ENCODE measurements at places on chromosomes 4 and X.
A peak's percentile ranks its signal among the peaks of the same experiment; 100 is the strongest.

DNA sequence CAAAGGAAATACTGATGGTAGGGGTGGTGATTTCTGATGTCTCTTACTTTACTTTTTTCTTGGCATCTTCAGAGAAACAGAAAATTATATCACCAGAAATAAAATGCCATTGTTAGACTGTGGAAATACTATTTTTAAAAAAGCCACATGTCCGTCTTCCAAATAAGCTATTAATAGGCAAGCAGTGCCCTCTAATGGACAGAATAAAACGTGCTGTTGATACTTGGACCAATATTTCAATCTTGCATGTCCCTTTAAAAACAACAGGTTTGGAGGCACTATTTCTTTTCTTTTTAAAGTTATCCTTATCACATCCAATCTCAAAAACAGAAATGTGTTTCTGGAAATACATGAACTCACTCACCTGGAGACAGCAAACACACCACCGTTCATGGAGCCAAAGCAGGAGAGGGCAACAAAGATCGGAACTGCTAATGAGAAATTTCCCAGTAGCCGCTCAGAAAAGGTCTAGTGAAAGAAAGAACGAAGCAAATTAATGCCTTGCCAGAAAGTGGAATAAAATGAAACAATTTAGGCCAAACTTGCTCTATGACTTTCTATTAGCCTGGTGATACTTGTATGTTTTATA, 59.2 kb downstream of the SLC7A11 start:
- DNase-seq, result peak; percentile 62

- no peak for DNase-seq
These were observed 98.5 kb upstream of the FAM9C start for GRCh38 chrX:13142891-13143290.

- DNase-seq, result no peak
These were observed 299.9 kb upstream of the SFRP2 start for GRCh38 chr4:154088741-154089140.

GRCh38 chr4:169278624-169279023, 7.9 kb upstream of the SH3RF1 start:
- no peak for DNase-seq

DNA sequence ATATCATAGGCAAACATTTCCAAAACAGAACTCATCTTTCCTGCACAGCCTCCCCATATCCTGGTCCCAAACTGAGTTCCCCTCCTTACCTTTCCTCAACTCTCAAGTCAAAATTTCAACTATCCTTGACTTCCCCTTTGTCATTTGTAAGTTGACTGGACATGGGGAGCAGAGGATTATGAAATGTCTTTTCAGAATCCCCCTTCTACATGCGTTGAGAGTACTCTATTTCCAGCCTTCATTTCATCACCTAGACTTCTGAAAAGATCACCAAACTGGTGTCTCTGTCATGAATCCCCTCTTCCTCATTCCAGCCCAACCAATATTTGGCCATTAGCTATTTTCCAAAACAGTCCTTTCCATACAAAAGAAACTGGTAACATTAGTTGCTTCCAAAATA, 95.2 kb downstream of the SYNPO2 start:
- DNase-seq, result no peak

GRCh38 chr4:80471756-80472155, 136.2 kb downstream of the CFAP299 start:
- no peak for DNase-seq

DNA sequence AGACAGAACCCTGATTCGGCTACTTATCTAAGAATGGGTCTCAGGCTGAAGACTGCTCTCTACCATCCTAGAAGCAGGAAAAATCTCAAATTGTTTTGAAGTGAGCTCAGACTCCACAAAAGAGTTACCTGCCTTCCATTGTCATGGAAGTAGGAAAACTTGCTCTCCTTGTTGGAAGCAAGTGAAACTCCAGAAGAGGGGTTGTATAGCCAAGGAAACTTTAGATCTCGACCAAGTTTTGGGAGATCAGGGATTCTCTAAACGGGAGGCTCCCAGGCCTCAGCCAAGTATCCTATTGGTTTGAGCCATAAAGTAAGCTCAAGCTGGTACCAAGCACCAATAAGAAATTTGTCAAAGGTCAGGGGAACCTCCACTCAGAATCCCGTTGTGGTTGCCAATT, 9.2 kb upstream of the FHDC1 start:
- DNase-seq, result no peak

GRCh38 chr4:121726642-121727268, 30.0 kb upstream of the ANXA5 start:
- peak; percentile 66 for DNase-seq

GRCh38 chrX:66002824-66003680, 36.8 kb downstream of the VSIG4 start:
- no peak for DNase-seq

DNA sequence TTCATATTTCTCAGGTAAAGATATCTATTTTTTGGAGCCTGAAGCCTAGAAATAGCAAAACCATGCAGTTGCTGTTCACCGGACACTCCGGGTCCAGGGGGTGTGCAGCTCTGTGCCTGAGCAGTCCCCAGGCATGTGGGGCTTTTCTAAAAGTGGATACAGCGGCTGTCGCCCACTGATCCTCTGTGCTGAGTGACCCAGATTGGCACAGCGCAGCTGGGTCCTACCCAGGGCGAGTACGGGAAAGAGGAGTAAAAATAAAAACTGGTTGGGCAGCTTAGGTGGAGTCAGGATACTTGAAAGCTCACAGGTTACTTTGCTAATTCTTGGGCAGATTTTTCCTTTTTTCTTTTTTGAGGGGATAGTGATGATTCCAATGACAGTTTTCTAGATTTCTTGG, 118.8 kb downstream of the UCHL1 start:
- no peak for DNase-seq

DNA sequence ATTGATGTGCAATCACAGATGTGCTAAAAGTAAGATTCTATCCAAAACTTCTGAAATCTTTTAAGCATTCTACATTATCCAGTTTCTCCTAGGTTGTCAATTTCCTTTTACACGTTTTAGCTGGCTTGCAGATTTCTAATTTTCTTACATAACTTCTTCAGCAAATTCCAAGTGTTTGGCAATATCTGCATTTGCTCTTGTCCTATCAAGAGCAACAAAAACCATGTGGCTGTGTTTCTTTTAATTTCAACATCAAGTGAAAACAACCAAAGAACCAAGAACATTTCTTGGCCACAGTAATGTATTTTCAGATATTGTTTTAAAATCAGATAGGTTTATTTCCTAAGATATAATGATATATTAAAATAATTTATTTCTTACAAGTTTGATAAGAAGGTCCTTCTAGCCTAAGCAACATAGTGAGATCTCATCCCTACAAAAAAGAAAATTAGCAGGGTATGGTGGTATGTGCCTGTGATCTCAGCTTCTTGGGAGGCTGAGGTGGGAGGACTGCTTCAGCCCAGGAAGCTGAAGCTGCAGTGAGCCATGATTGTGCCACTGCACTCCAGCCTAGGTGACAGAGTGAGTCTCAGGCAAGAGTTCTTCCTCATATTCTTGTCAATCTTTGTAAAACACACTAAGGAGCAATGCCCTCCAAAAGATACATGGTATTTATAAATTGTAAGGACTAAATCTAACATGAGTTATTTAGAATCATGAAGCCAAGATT, 131.4 kb upstream of the NAP1L5 start:
- DNase-seq, result no peak

- no peak for DNase-seq
These were observed 62.9 kb downstream of the MID1IP1 start for GRCh38 chrX:38864165-38864564.

GRCh38 chrX:136067966-136068365, 79.4 kb upstream of the FHL1 start:
- no peak for DNase-seq

DNA sequence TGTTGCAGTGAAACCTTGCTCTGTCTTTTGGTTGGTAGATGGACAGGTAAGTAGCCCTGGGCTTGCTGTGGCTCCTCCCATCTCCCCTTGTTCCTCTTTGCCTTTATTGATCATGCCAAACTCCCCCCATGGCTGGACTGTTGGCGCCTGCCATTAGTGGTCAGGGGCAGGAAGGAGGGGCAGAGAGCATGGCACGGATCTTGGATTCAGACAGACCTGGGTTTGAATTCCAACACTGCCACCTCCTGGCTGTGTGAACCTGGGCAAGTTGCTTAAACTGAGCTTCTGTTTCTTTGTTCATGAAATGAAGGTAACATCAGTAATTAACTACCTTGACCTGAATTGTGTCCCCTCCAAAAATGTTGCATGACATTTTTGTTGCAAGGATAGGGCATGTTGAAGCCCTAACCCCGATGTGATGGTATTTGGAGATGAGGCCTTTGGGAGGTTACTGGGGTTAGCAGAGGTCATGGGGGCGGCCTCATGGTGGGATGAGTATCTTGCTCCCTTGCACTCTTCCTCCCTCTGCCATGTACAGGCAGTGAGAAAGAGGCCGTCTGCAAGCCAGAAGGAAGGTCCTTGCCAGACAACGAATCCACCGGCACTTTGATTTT, 6.0 kb downstream of the SLC2A9 start:
- peak; percentile 73 for DNase-seq

- DNase-seq, result peak; percentile 73
These were observed 22.8 kb upstream of the PDE6B start for GRCh38 chr4:602559-602942.

GRCh38 chr4:48767055-48767929, 12.8 kb downstream of the FRYL start:
- DNase-seq, result peak; percentile 11

- no peak for DNase-seq
These were observed 79.7 kb downstream of the KIT start for GRCh38 chr4:54737421-54737820.

DNA sequence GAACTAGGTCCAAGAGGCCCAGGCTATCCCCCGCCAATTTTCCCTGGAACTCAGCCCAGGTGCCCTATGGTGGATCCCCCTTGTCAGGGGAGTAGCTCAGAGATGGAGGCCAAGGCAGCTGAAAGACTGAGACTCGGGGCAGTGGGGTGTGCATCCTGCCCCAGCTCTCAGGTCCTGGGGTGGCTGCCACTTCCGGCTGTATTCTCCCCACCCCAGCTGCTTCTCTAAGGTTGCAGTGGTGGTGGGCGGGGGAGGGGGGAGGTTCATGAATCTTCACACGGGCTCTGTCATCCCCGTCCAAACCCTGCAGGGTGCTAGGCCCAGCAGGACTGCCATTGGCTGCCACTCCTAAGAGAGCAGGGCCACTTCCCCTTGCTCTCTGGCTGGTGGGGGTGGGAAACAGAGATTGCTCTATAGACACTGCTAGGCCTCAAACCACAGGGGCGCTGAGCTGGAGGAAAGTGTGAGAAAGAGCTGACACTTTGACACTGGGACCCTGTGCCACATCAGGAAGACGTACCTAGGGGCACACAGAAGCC, 1.5 kb downstream of the SASH3 start:
- no peak for DNase-seq

DNA sequence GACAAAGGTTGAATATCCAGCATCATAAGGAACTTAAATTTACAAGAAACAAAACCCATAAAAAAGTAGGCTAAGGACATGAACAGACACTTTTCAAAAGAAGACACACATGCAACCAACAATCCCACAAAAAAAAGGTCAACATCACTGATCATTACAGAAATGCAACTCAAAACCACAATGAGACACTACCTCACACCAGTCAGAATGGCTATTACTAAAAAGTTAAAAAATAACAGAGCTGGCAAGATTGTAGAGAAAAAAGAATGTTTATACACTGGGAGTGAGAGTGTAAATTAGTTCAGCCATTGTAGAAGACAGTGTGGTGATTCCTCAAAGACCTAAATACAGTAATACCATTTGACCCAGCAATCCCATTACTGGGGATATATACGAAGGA, 474.7 kb downstream of the TRIML1 start:
- no peak for DNase-seq

DNA sequence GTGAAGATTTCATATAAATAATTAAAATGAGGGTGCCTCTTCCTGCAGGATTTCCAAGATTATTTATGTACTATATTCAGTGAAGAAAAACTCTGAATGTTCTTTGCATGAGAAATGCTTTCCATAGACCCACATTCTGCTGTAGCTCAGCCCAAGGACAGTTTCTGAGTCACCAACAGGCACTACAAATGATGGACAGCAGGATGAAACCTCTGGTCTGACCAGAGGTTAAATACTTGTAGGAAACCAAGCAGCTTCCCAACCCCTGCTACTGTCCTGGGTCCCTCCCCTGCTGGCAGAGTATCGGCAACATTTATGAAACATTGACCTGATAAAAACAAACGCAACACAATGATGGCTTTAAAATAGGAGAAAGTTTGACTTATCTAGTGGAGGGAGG, 73.1 kb downstream of the CXXC4 start:
- DNase-seq, result no peak

DNA sequence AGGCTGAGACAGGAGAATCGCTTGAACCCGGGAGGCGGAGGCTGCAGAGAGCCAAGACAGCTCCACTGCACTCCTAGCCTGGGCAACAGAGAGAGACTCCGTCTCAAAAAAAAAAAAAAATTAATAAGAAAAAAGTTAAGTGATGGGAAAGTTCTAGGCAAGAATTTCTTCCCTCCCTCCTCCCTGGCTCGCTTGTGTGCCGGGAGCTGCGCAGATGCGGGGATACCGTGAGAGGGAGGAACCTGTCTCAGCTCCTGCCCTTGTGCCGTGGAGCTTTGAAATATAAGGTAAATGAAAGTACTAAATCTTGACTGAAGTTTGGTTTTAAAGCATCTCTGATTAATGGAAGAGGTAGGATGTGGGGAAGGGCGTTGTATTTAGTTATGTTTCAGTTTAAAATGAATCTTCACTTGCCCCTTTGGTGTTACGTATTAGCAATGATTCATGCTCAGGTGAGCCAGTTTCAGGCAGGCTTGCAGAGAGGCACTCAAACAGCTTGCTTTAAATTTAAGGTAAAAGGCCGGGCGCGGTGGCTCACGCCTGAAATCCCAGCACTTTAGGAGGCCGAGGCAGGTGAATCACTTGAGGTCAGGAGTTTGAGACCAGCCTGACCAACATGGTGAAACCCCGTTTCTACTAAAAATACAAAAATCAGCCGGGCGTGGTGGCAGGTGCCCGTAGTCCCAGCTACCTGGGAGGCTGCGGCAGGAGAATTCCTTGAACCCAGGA, 1.4 kb upstream of the UFSP2 start:
- DNase-seq, result no peak

DNA sequence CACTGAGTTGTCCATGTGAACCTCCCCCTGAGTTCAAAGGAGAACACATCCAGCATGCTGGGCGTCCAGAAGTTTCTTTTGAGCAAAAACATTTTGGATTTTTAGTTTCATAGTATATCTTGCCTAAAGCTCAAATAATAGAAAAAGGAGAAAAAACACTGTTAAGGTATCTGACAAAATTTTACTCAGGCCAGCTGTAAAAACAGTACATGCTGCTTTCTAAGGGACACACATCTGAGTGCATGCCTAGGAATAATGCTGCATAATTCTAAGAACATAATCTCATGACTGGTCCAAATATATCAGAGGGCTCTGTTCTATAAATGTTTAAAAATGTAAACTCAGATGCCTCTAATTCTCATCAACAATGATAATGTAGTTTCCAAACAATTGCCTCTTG, 561.3 kb upstream of the INTU start:
- DNase-seq, result no peak

GRCh38 chr4:82268826-82269193, 105.0 kb downstream of the HNRNPD start:
- no peak for DNase-seq

GRCh38 chrX:48616576-48616975, 19.3 kb downstream of the WDR13 start:
- DNase-seq, result no peak

GRCh38 chrX:38803588-38804431, 2.6 kb downstream of the MID1IP1 start:
- DNase-seq, result peak; percentile 94
